ENCODE measurements at places on chromosomes 3 and 15.

GRCh38 chr3:34351882-34352777 lies 553.7 kb downstream of the PDCD6IP start:
- no peak for DNase-seq
- no peak overlapping the region for H3K4me3 ChIP-seq
- no peaks in the 10 kb centered on the region for H3K36me3 ChIP-seq
- no peaks in the 10 kb centered on the region for H3K27me3 ChIP-seq

GRCh38 chr3:149199474-149199873 lies 22.2 kb downstream of the CP start:
- peak; percentile 62 for DNase-seq
- H3K27me3 ChIP-seq: no peaks in the 10 kb centered on the region
- H3K4me3 ChIP-seq: no peak overlapping the region
- H3K4me1 ChIP-seq: peaks cover 4% of the 10 kb centered on the region
- H3K27ac ChIP-seq: no peak overlapping the region

DNA sequence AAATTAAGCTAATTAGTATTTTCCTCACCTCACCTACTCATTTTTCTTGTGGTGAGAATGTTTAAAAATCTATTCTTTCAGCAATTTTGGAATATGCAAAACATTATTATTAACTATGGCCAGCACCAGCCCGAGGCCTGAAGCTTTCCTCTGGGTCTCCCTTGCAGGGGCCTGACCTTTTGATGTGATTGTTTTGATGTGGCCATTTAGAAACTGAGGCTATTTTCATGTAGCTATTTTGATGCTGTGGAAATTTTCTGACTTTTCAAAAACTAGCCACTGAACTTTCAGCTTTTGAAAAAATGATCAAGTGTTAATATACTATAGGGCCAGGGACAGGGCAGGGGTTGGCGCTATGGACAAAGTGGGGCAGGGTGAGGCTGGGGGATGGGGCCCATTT lies 8.2 kb upstream of the CCR9 start:
- H3K4me3 ChIP-seq: no peak overlapping the region
- no peak for DNase-seq
- H3K27me3 ChIP-seq: no peaks in the 10 kb centered on the region
- H3K27ac ChIP-seq: no peak overlapping the region

DNA sequence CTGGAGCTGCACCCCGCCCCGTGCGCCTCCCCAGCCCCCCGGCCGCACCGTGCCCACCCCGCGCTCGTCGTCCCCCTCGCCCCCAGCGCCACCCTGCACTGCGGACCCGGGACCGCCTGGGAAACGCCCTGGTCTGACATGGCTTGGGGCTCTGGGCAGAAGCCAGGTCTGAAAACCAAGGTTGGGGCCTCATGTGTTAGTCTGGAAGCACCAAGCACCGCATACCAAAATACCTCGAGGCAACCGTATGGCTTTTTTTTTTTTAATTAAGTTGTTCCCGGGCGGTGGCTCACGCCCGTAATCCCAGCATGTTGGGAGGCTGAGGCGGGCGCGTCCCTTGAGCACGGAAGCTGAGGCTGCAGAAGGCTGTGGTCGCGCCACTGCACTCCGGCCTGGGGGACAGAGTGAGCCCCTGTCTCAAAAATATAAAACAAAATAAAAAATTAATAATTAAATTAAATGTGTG lies 91.5 kb upstream of the CHD2 start:
- no peaks in the 10 kb centered on the region for H3K27me3 ChIP-seq
- peak overlapping the region; percentile 91 for H3K27ac ChIP-seq
- no peaks in the 10 kb centered on the region for H3K36me3 ChIP-seq

- no peaks in the 10 kb centered on the region for H3K27me3 ChIP-seq
- no peak overlapping the region for H3K27ac ChIP-seq
- H3K4me3 ChIP-seq: no peak overlapping the region
- no peak for DNase-seq
- H3K4me1 ChIP-seq: peaks cover 44% of the 10 kb centered on the region
Observed at GRCh38 chr15:35722501-35722900, 176.5 kb upstream of the DPH6 start.

GRCh38 chr3:50495609-50496423 lies 7.6 kb downstream of the CACNA2D2 start:
- H3K4me3 ChIP-seq: no peak overlapping the region
- no peaks in the 10 kb centered on the region for H3K36me3 ChIP-seq
- no peaks in the 10 kb centered on the region for H3K4me1 ChIP-seq
- H3K27ac ChIP-seq: no peak overlapping the region
- no peak for DNase-seq

DNA sequence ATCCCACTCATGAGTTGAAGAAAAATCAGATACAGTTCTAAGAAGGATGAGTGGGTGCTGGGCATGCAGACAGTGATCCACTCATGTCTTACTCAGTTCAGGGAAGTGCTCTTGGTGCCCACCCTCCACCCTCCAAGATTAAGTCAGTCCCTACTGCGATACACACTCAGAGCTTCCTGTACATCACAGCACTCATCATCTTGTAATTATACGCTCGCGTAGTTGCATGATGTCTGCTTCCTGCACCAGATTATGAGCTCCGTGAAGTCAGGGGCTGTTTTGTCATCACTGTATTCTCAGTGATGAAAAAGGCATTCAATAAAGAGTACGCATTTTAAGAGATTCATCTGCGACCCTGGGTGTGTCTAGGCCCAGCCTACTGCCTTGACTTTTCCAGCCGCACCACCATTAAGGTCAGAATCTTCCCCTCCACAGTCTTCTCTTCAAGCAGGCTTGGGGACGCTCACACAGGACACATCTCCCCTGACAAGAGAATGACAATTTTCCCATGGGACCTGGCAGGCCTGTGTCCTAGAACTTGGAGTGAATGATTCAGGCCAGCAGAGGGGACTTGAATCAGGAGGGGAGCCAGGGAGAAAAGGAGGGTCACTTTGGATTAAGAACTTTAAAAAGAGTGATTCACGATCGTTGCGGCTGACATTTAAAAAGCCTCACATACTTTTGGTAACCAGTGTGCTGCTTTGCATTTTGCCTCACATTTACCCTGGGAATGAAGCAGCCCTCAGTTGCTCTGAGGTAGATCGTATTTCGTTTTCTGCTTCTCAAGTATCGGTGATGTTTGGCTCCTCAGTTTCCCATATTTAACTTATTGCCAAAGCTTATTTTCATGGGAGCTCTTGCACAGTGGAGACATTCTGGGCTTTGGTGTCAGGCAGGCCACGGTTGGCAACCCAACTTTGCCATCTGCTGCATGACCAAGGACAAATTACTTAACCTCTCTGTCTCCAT lies 7.9 kb upstream of the PDE8A start:
- H3K4me1 ChIP-seq: no peaks in the 10 kb centered on the region
- no peaks in the 10 kb centered on the region for H3K27me3 ChIP-seq
- DNase-seq: no peak
- no peak overlapping the region for H3K27ac ChIP-seq

- DNase-seq: no peak
- H3K36me3 ChIP-seq: no peaks in the 10 kb centered on the region
- no peaks in the 10 kb centered on the region for H3K27me3 ChIP-seq
- peaks cover 16% of the 10 kb centered on the region for H3K4me1 ChIP-seq
- H3K4me3 ChIP-seq: no peak overlapping the region
Observed at GRCh38 chr3:122800706-122801237, 5.9 kb downstream of the SLC49A4 start.

DNA sequence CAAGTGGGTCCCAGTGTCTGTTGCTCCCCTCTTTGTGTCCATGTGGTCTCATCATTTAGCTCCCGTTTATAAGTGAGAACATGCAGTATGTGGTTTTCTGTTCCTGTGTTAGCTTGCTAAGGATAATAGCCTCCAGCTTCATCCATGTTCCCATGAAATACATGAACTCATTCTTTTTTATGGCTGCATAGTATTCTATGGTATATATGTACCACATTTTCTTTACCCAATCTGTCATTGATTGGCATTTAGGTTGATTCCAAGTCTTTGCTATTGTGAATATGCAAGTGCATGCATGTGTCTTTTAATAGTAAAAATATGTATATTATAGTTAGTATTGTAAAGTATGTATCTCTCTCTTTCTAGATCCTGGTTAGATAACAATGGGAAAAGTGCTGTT lies 53.9 kb downstream of the TCAIM start:
- H3K4me3 ChIP-seq: no peak overlapping the region
- no peak overlapping the region for H3K27ac ChIP-seq
- H3K27me3 ChIP-seq: no peaks in the 10 kb centered on the region
- no peak for DNase-seq
- H3K4me1 ChIP-seq: no peaks in the 10 kb centered on the region

DNA sequence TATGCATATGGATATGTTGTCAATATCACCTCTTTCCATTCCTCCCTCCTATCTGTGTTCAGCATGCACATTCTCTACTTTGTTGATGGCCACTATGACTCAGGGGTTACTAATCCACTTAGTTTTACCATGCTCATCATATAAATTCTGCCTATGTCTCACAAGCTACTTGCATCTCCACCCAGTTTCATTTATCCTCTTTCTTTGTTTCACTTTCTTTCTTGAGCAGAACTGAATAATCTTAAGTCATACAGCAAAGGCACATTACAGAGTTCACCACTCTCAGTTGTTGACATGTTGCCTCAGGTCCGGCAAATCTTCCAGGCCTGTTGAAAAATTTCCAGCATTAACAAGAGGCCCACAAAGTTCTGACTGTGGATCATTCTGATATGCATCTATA lies 71.5 kb downstream of the SSR3 start:
- DNase-seq: peak; percentile 92
- no peaks in the 10 kb centered on the region for H3K36me3 ChIP-seq
- H3K27me3 ChIP-seq: peaks cover 8% of the 10 kb centered on the region
- peaks cover 24% of the 10 kb centered on the region for H3K4me1 ChIP-seq
- H3K4me3 ChIP-seq: peak overlapping the region; percentile 47

GRCh38 chr3:36362216-36362615 lies 18.1 kb upstream of the STAC start:
- no peak for DNase-seq
- no peak overlapping the region for H3K27ac ChIP-seq
- H3K36me3 ChIP-seq: no peaks in the 10 kb centered on the region
- H3K27me3 ChIP-seq: no peaks in the 10 kb centered on the region
- no peak overlapping the region for H3K4me3 ChIP-seq

DNA sequence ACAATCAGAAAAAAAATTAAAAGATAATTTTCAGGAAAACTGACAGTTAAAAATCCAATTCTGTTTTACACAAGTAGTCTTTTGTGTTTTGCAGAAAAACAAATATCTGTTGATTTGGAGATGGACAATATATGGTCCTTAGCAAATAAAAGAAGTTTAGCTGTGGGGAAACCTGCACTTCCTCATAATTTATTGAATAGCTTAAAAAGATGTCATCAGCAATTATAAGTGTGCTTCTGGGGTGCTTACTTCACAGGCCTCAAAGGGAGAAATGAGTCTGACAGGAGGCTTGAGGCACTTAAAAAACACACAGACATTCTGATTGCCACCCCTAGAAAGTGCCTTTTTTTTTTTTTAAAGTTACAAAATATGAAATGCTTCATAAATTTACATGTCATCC lies 31.6 kb upstream of the CERS3 start:
- H3K4me3 ChIP-seq: no peak overlapping the region
- H3K27me3 ChIP-seq: no peaks in the 10 kb centered on the region
- no peaks in the 10 kb centered on the region for H3K36me3 ChIP-seq
- no peak for DNase-seq
- H3K27ac ChIP-seq: no peak overlapping the region
- no peaks in the 10 kb centered on the region for H3K4me1 ChIP-seq

DNA sequence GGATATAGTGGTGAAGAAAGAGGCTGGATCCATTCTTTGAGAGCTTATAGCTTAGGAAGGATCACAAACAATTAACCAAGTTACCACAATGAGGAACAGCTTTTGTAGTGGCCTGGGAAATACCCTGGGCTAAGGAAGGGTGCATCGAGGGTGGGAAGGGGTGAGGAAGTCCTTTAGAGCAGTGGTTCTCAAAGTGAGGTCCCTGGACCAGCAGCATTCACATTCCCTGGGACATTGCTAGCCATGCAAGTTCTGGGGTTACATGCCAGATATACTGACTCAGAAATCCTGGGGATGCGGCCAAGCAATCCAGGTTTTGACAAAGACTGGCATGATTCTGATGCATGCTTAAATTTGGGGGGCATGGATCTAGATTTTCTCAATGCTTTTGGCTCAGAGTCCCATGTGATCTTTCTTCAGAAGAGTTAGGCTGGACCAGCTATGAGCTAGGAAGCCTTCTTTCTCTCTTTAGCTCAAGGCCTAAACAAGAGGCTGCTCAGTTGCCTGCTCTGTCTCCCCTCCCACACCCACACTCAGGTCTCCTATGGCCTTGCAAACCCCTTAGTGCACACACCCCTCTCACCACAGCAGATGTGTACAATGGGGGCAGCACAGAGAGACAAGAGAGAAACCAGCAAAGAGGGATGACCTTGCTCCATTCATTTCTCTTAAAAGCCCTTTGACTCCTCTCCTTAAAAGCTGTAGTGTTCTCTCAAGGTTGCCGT lies 1.8 kb upstream of the CCR1 start:
- H3K4me1 ChIP-seq: peaks cover 11% of the 10 kb centered on the region
- H3K4me3 ChIP-seq: no peak overlapping the region
- H3K27me3 ChIP-seq: no peaks in the 10 kb centered on the region
- no peak overlapping the region for H3K27ac ChIP-seq

- no peak for DNase-seq
- H3K27ac ChIP-seq: no peak overlapping the region
- peaks cover 30% of the 10 kb centered on the region for H3K36me3 ChIP-seq
- H3K4me3 ChIP-seq: peak overlapping the region; percentile 91
- peaks cover 32% of the 10 kb centered on the region for H3K4me1 ChIP-seq
Observed at GRCh38 chr3:23916152-23916885, 471 bp downstream of the NKIRAS1 start.

DNA sequence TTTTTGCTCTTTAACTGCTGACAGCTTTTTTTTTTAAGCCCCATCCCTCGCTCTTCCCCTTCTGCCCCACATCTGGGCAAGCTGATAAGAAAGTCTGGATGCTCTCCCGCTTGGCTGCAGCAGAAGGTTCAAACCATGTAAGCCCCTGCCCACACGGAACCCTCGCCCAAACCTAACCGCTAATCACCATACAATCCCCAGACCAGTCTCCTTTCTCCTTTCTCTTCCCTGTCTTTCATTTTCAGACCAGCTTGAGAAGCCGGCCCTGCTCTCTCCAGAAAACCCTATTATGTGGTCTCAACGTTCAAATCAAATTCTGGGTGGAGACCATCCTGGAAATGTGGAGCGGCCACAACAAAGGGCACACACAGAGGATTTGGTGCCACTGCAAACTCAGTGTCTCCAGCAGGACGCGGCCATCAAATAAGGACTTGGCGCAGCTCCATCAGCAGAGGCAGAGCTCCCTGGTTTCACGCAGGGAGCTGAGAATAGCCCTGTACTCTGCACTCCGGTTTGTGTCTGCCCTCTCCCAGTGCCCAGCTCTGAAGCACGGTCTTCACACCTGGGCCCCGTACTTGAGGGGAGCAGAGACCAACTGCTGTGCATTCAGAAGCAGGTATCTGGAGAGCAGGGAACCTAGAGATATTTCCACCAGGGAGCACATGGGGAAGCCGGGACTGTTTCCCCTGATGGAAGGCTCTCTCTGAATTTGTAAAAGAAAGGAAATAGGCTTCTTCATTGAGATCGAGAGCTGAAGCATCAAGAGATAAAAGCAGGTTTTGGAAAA lies 92.6 kb downstream of the XXYLT1 start:
- H3K36me3 ChIP-seq: no peaks in the 10 kb centered on the region
- no peaks in the 10 kb centered on the region for H3K27me3 ChIP-seq
- H3K4me1 ChIP-seq: peaks cover 17% of the 10 kb centered on the region
- no peak overlapping the region for H3K4me3 ChIP-seq

All from PC-3 (cell line).